Skeletal muscle cell (primary cell): ENCODE measurements at places on chromosomes 7 and 10.

GRCh38 chr7:13821152-13821787 lies 168.2 kb downstream of the ETV1 start:
- DNase-seq = peak; percentile 36

DNA sequence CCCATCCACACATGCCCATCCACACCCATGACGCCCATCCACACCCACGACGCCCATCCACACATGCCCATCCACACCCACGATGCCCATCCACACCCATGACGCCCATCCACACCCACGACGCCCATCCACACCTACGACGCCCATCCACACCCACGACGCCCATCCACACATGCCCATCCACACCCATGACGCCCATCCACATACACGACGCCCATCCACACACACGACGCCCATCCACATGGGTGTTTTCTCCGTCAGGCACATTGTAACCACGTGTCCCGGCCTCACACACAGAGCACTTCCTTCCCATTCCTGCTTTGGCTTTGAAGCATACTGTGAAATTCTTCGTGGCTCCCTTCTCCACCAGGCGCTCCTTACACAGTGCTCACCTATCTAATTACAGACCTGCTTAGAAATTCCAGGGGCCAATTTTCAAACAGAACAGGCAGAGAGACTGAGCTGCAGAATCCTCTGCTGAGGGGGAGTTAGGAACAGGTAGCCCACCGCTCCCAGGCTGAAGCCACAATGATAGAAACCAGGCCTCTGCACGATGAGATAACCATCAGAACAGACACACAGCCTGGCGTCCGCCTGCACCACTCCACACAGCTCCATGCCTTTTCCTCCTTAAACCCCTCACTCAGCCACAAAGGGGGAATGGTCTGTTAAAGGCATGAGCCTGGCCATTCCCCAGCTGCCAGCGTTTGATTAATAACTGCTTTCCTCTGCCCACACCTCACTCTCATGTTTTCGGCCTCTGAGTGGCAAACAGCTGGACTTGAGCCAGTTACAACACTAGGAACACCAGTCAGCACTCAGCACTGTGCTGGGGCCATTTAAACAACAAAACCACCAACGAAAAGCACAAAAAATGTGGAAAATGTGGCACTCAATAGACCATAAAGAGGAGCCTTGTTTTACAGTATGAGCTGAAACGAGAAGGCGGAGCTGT lies 501.6 kb downstream of the PTPRN2 start:
- no peak for DNase-seq

GRCh38 chr7:139714163-139714901 lies 63.5 kb downstream of the HIPK2 start:
- no peak for DNase-seq

GRCh38 chr7:137146012-137146455 lies 197.5 kb downstream of the PTN start:
- DNase-seq = peak; percentile 58

DNA sequence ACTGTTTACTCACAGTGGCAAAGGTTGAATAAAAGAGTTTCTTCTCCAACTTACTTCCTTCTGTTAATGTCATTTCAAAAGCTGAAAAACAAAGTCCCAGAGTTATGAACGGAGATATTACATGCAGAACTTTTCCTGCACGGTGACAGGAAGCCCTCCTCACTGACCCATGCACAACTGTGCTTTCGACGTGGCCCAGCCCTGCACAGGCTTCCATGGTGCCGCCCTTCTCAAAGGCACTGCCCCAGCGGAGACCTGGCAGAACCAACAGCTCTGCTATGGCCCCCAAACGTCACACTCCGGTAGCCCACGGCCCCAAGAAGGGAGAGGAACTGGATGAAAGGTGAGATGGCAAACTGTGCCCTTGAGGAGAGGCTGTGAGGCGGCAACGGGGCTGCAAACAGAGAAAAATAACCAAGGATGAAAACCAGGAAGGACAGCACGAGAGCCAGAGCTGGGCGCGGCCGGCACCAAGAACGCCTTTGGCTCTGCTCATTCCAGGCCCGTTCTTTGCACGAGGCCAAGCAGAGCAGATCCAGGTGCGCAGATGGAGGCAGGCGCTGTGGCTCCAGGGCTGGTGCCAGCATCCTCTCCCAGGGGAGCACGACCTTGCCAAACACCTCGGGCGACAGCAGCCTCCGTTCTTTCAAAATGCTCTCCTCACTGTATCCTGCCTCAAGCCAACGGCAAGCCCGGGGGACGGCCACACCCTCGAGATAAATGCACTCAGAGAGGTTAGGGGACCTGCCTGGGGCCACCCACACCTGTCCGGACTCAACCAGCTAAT lies 7.0 kb upstream of the FUOM start:
- DNase-seq = no peak

DNA sequence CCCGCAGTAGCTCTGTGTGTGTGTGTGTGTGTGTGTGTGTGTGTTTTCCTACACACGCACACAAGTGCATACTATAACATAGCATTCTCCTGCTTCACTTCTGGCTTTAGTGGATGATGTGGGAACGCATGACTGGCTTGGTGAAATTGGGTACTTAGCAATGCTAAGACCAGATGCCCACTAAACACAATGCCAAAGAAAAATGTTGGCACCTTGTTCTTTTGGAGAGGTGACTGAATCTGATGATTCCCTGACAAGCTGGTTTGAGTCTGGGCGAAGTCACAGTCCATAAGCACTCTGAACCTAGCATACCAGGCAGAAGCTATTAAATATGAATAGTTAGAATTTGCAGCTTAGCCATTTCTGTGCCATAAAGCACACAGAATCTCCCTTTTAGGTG lies 68.0 kb upstream of the CDCA7L start:
- no peak for DNase-seq

GRCh38 chr10:35126062-35126529 lies 550 bp upstream of the CREM start:
- no peak for DNase-seq

DNA sequence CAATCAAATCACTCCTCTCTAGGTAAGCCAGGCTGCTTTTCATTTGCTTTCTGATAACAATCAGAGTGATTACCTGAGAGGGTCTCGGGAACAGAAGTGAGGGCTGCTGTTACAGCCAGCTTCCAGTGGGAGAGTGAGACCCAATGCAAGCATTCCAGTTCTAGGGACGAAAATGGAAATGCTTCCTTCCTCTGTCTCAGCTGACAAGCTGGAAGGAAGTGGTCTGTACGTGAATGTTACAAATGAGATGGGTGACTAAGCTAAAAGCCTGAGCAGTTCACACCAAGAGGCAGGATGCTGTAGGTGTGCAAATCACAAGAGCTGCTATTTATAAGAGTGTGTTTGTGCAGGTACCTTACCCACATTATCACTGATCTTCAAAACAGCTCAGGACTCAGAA lies 772.4 kb downstream of the GRID1 start:
- no peak for DNase-seq

GRCh38 chr7:114864278-114864677 lies 57.6 kb upstream of the MDFIC start:
- no peak for DNase-seq

DNA sequence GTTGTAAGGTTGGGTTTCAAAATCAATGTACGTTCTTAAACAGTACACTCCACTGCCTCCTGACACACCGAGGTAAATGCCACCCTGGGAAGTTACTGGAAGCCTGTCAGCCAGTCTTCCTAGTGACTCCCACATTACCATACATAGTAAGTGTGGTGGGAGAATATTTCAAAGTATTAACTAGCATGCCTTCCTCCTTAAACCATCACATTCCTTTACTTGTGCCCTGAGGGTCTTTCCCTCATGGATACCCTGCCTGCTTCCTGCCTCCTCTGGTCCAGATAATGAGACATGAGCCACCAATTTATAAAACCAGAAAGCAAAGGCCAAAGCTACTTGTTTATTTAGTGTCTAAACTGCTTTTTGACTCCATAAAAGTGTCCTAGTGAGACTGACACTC lies 23.3 kb upstream of the SORCS3 start:
- DNase-seq = no peak

DNA sequence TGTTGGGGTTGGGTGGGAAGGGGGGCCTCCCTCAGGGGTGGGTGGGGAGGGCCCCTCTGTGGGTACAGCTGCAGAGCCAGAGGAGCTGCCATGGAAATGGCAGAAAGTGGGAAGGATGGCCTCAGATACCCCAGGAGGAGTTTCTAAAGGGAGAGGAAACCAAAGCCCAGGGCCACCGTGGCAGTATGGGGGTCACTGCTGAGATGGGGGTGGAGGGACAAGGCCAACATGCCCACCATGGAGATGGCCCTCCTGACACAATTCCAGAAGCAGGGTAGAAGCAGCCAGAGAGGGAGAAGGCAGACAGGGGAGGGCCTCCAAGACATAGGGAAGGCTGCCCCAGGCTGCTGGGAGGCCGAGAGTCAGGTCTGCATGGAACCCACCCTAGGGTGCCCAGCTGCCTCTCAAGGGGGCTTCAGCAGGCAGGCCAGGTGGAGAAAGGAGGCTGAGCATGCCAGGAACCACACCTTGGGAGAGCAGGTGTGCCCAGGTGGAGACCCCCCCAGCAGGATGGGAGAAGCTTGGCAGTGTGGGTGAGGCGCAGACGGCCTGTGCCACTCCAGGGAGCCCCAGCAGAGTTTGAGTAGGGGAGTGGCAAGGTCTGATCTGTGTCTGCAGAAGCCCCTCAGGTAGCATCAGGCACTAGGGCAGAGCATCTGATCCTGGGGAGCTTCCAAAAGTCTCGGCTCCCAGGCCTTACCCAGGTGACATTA lies 146.8 kb downstream of the ARHGAP22 start:
- DNase-seq = no peak

DNA sequence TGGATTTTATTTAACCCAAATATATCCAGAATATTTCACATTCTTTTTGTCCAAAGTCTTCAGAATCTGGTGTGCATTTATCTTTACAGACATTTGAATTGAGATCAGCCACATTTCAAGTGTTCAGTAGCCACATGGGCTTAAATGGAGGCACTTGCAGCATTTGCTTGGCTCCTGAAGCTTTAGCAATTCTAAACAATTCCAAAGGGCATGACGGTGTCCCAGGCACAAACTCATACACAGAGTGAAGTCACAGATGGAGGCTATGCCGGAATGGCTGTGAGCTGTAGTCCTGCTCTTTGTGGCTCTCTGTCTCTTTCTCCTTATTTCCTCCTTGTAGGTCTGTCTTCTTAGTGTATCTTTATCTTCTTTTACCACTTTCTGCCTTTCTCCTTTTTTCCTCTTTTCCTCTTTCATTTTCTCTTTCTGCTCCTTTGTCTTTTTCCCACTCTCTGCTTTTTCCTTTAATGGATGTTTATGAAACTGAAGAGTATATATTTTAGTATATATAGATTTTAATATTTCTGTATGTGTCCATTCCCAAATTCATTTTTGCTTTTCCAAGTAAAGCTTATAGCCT lies 7.7 kb downstream of the AGBL3 start:
- DNase-seq = no peak

DNA sequence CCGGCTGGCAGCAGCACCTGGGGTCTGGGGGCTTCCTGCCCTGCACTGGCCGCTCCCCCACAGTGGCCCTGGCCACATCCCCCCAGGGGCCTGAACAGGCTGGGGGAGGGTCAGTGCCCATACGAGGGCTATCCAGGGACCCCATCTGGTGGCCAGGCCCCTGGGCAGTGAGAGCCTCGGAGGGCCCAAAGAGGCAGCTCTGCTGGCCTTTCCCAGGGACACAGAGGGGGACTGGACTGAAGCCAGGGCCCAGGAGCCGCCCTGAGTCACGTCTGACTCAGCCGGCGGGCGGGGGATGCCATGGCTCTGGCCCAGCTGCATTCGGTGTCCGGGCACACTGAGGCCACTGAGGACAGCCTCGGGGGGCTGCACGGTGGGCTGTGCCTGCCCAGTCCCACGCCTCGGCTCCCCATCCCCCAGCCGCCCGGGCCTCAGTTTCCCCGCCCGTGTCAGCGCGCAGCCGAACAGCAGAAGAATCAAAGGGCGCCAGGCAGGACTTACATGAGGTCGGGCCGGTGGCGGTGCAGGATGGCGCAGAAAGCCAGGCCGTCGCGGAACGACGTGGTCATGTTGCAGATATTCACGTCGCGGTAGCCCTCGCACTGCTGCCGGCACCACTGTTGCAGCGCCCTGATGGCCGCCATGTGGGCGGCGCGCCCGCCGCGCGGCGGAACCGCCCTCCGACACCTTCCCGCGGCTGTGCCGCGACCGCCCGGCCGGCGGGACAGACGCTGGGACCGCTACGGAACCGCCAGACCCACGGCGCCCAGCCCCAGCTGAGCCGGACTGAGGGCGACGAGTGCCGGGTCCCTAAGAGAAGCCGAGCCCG lies at the start of gene MICALL2:
TSS of gene MICALL2 (minus strand) at position 788 of the 829 bp plus-strand sequence. CDS start at position 644, 144 bp downstream.
- DNase-seq = peak; percentile 58

- no peak for DNase-seq
Measured at GRCh38 chr7:94588075-94588474, 67.9 kb downstream of the SGCE start.

GRCh38 chr7:123581162-123581459 lies 20.5 kb upstream of the ASB15 start:
- DNase-seq = no peak

GRCh38 chr7:81662531-81662930 lies 107.3 kb downstream of the HGF start:
- DNase-seq = no peak

GRCh38 chr10:28307267-28307666 lies 4.4 kb upstream of the MPP7 start:
- DNase-seq = no peak

- no peak for DNase-seq
Measured at GRCh38 chr7:94288096-94288495, 106.6 kb upstream of the COL1A2 start.

GRCh38 chr7:112204499-112205342 lies 1.5 kb downstream of the DOCK4 start:
- DNase-seq = no peak

GRCh38 chr7:29329686-29330085 lies 135.1 kb downstream of the CHN2 start:
- no peak for DNase-seq

- no peak for DNase-seq
Measured at GRCh38 chr7:155363852-155364600, 66.3 kb downstream of the INSIG1 start.

- DNase-seq = no peak
Measured at GRCh38 chr7:6293202-6293601, 20.8 kb upstream of the CYTH3 start.

DNA sequence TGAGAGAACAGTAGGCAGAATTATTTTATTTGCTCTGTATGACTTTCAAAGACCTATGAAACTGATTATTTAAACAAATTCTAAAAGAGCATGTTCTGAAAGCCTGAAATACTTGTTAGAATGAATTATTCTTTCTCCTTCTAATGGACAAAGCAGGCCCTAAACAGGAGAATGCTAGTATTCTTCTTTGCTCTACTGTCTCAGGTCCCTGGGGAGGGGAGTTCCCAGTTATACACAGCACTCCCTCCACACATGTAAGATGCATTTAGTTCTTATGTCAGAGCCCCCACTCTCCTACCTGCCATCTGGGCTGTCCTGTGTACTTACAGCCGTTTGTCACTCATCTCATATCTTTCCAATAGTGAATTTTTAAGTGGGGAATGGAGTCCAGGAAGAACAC lies 633.5 kb upstream of the ANKRD30A start:
- DNase-seq = no peak

GRCh38 chr7:20112696-20113095 lies 104.5 kb downstream of the MACC1 start:
- DNase-seq = no peak

DNA sequence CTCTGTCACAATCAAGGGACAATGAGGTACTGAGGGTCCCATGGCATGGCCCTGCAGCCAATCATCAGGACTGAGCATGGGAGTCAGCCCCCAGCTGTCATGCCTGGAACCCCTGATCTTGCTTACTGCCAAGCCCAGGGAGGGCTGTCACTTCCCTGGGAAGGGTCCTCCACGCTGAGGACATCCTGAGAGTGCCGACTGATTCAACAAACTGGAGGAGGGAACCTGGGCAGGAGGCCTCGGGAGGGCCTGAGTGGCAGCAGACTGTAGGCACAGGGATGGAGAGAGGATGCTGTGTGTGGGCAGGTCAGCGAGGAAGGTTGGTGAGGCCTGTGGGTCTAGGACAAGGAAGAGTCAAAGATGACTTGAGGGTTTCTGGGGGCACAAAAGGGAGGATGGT lies 154.3 kb downstream of the ZNF248 start:
- no peak for DNase-seq
